ENCODE measurements at places on chromosomes 2 and 18.

- no peak for DNase-seq
Measured at GRCh38 chr2:215283221-215283620, 28.6 kb upstream of the ATIC start.

DNA sequence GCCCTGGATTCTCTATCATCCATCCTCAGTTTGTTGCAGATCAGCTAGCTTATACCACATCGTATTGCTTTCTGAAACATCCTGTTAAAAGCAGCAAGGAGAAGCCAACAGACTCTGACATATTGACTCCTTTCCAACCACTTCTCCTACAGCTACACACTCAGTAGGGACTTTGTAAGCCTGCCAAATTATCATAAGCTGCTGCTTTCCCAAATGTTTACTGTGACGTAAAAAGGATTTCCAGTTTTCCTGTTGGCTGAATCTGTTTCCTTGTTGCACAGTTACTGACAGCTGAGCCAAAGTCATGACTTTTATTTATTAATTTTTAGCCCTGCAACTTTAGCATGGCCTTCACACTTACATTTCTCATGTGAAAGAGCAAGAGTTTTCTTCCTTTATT is 294.3 kb downstream of the KCNJ3 start:
- DNase-seq: no peak

- DNase-seq: no peak
Measured at GRCh38 chr2:134244587-134244986, 9.3 kb upstream of the MGAT5 start.

- no peak for DNase-seq
Measured at GRCh38 chr2:190649798-190650390, 1.0 kb downstream of the NAB1 start.

DNA sequence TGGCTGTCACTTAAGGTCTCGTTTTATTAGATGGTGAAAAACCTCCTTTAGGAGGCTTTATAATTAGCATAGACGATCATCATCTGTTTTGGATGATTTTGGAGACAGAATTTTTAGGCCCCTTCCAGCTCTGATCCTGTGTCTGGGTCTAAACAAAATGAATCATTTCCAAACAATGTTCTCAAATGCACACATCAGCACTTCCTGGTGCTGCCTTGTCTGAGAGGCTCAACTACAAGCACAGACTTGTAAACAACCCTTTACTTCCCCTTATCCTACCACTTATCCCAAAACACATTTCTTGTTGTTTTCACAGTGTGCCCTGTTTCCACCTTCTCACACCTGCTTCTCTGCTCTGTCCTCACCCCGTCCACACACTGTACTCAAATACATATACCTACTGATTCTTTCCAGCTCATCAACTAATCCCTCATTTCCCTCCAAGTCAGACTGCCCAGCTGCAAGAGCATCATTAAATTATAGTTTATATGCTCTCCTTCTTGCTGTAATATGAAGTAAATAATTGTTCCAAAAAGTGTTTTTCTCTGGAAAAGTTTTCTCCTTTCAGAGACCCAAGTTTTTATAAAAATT is 71.2 kb upstream of the COL3A1 start:
- DNase-seq: no peak

DNA sequence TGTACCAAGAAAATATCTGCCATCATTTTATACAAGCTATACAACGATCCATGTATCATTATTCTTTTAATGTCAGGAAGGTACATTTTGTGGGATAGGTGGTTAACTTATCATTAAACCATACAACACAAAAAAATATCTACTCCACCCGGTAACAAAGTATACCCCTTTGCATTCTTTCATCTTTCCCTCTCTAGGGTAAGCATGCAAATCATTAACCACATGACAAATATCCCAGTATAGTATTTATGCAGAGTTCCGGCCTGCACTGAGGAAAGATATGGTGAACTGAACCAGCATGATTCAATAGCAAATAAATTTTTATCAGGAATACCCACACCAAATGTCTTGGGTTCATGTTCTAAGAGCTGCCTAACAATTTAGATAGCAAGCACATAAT is 22.5 kb upstream of the SULT1C2 start:
- no peak for DNase-seq

- DNase-seq: no peak
Measured at GRCh38 chr2:221388891-221389290, 183.2 kb downstream of the EPHA4 start.

- DNase-seq: no peak
Measured at GRCh38 chr2:10441948-10442347, 6.2 kb downstream of the ODC1 start.

GRCh38 chr2:172639823-172640222 is 83.9 kb downstream of the PDK1 start:
- DNase-seq: no peak
